Stimulated activated CD8-positive, alpha-beta memory T cell treated with anti-CD3 and anti-CD28 coated beads, Interleukin-7, amount 100 ng/mL, for 4 hours (primary cell): ENCODE measurements at places on chromosomes 1 and 21.

DNA sequence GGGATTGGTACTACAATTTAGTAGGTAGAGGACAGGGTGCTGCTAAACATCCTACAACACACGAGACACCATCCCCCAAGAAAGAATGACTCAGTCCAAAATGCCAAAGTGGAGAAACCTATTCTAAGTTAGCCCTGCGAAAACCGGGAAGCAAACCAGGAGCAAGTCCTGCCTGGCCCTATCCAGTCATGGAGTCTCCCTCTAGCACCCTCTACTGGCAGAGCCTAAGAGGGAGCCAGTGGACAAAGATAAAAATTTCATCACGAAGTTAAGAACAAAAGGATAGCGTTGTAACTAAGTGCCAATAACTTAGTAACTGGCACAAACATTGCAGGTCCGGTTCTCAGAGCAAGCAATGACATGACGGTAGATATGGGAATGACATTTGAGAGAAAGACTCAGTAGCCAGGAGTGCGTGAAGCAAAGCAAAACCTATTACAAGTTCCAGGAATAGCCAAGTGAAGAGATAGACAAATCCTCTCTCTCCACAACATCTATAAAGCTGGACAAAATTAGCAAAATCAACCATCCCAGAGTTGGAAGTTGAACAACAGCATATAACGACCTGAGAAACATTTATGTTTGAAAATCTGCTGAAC is 383.5 kb downstream of the OMA1 start:
- DNase-seq = no peak

GRCh38 chr1:1347026-1347595 is 2.1 kb downstream of the DVL1 start:
- DNase-seq = no peak

DNA sequence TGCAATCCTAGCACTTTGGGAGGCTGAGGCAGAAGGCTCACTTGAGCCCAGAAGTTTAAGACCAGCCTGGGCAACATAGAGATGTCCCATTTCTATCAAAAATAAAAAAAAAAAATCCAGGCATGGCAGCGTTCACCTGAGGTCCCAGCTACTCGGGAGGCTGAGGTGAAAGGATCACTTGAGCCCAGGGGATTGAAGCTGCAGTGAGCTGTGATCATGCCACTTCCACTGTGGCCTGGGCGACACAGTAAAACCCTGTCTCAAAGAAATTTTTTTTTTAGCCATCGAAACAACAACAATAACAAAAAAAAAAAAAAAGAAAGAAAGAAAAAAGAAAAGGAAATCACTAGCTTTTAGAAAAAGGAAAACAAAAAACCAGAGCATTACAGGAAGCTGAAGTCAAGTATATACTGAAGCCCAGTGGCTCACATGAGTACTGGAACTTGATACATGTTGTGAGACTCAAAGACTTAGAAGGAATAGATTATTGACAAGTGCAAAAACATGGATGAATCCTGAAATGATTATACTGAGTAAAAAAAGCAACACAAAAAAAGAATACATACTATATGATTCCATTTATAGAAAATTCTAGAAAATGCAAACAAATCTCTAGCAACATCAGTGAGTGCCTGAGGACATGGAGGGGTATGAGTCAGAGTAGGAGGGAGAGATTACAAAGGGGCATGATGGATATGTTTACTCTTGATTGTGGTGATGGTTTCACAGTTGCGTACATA is 6.1 kb upstream of the RABGAP1L start:
- DNase-seq = no peak

- DNase-seq = no peak
Observed at GRCh38 chr1:117061986-117062415, 1.9 kb downstream of the TTF2 start.

- DNase-seq = no peak
Observed at GRCh38 chr1:192756847-192757246, 52.0 kb upstream of the RGS2 start.

DNA sequence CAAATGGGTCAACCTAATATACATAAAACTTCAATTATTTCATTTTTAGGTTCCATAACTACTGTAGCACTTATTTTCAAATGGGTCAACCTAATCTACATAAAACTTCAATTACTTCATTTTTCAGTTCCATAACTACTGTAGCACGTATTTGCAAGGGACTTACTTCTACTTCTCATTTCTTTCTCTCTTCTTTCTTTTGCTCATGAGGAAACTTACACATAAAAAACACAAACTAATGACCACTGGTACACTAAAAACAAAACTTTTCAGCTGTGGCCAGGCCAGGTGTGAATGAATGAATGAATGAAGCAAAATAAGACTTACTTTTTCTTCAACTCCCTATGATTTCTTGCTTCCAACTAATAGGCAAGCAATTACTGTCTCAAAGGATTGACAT is 11.7 kb downstream of the SYDE2 start:
- no peak for DNase-seq

DNA sequence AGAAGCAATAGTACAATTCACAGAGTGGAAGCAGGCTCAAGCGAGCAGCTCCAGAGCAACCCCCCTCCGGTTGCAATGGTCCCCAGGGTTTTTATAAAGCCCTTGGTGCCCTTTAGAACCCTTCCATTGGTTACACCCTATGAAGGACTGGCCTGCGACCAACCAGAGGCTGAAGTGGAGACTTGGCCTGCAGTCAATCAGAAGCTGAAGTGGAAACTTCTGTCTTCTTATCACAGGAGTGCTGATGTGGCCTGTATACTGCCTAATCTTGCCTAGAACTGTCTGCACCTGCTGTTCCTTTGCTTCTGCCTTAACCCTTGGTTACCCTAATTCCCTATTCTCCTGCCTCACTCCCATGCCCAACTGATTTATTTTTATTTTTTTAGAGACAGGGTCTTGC is 15.4 kb upstream of the FRRS1 start:
- no peak for DNase-seq

GRCh38 chr1:171736196-171736595 is 5.7 kb downstream of the VAMP4 start:
- DNase-seq = no peak

DNA sequence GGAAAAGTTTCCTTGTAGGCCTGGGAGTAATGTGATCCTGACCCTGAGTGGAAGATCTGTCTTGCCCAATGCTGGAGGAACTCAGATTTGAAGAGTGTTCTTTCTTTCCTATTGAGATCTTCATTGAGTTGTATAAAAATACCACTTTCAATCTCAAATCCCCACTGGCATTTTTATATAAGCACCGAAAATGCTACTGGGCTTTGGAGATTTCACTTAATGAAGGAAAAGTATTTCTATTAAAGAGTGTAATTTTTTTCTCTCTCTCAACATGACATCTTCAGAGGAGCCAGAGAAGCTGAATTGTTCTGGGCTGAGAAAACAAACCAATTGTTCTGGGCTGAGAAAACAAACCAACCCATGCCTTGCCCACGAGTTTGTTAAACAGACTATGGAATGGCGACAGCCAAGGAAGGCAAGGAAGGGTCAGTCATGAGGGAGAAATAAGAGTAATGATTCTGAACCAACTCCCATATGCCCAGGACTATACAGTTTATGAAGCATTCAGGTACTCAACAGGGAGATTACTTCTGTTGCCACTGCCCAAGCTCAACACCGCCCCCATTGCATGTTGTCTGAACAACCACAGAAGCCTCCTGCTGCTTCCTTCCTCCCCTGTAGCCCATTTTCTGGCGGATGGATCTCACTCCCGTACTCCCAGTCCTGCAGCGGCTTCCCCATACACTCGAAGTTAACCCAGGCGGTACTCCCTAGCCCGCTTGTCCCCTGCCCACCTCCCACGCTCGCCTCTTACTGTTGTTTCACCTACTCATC is 103.2 kb downstream of the BEND5 start:
- no peak for DNase-seq

GRCh38 chr1:22249928-22250680 is 107.2 kb upstream of the WNT4 start:
- DNase-seq = no peak

DNA sequence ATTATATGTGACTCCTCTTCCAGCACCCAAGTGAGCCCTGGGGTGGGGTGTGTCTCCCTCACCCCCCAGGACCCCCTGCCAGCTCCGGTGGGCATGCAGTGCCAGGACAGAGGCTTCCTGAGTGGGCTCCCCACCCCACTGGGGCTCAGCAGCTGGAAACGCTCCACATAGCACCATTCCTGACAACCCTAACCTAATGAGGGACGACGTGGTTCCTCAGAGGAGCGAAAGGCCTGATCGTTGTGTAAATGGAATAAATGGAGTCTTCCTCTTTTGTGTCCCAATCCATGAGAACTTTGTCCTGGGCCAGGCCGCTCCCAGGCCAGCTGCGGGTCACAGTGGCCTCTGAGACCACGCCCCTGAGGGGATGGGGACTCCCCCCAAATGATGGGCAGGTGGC is 1.8 kb upstream of the TSPEAR start:
- no peak for DNase-seq

- no peak for DNase-seq
Observed at GRCh38 chr1:31413405-31414001, 490 bp downstream of the SERINC2 start.
